ENCODE measurements at places on chromosomes 6 and 20. TPM values are rescaled to one million over a fixed set of nuclear protein-coding genes. Genes with fewer than 3 reads are reported as not detected.

Gene GJA1
- 82.3 TPM for total RNA-seq

Gene TTBK1
- under 0.01 TPM for total RNA-seq

Gene GDAP1L1
- not detected for total RNA-seq

Gene PRR18
- not detected for total RNA-seq

Gene ZKSCAN4
- 4.8 TPM for total RNA-seq

Gene SUMO4
- 1.8 TPM for total RNA-seq

Gene PPP1R16B
- not detected for total RNA-seq

Gene FRK
- total RNA-seq, result under 0.01 TPM

Gene LIN28B
- total RNA-seq, result not detected

Gene EYS
- total RNA-seq, result under 0.01 TPM

Gene KHDC1L
- not detected for total RNA-seq

Gene ZSCAN31
- 0.98 TPM for total RNA-seq

Gene PDRG1
- total RNA-seq, result 1.1 TPM

Gene SIRPB1
- total RNA-seq, result 0.37 TPM

Gene PBOV1
- total RNA-seq, result not detected

Gene KHDRBS2
- not detected for total RNA-seq

Gene HTR1E
- total RNA-seq, result not detected

Gene SLC26A8
- total RNA-seq, result under 0.01 TPM

Gene ABHD16B
- not detected for total RNA-seq

Gene GINS1
- total RNA-seq, result 17.0 TPM

Gene SOBP
- 8.8 TPM for total RNA-seq

Gene PLA2G7
- total RNA-seq, result not detected

Gene NXT1
- total RNA-seq, result 22.0 TPM

Gene SIRPD
- not detected for total RNA-seq

Gene LY6G6D
- total RNA-seq, result not detected

Gene ZNF184
- total RNA-seq, result 7.0 TPM

Gene CGA
- total RNA-seq, result not detected

Gene MCM3
- 90.3 TPM for total RNA-seq

Gene RIPOR3
- total RNA-seq, result 2.2 TPM

Gene OR12D3
- not detected for total RNA-seq

Gene TCF19
- 25.2 TPM for total RNA-seq

Gene SMPDL3A
- total RNA-seq, result 7.0 TPM

Gene C20orf144
- total RNA-seq, result 0.20 TPM

Gene LY6G6C
- not detected for total RNA-seq

Gene CENPW
- 14.7 TPM for total RNA-seq

Gene UBE2C
- 31.2 TPM for total RNA-seq

Gene C2
- total RNA-seq, result 0.59 TPM

Gene TASP1
- 7.4 TPM for total RNA-seq

Gene BHLHE23
- total RNA-seq, result not detected

Gene HAO1
- total RNA-seq, result not detected

Gene HCK
- total RNA-seq, result not detected

Measured in subcutaneous preadipocyte (primary cell).